ENCODE measurements at places on chromosomes 4 and X. TPM values are rescaled to one million over a fixed set of nuclear protein-coding genes. Genes with fewer than 3 reads are reported as not detected.
A peak's percentile ranks its signal among the peaks of the same experiment; 100 is the strongest.

- H3K27ac ChIP-seq: no peak overlapping the region
- no peak for DNase-seq
- H3K4me1 ChIP-seq: no peaks in the 10 kb centered on the region
- no peak overlapping the region for H3K4me3 ChIP-seq
These were observed 116.3 kb upstream of the NALF2 start for GRCh38 chrX:69387567-69388487.

DNA sequence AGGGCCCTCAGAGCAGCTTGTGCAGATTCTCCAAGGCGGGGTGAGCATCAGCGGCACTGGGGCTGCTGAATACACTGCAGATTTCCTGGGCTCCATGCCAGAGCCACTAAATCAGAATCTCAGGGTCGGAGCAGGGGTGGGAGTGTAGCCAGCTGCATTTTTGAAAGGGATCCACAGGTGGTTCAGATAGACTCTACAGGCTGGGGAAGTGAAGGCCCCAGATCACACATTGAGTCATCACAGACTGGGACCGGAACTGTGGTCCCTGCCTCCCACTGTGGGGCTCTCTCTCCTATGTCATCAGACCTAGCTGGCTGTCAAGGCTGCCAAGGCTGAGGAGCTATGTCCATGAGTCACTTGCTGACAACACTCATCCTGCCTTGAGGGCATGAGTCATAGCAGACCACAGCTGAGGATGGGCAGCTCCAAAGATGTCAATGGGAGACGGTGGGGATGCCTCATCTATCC lies 162.3 kb upstream of the MAMLD1 start:
- no peaks in the 10 kb centered on the region for H3K36me3 ChIP-seq
- no peak overlapping the region for H3K4me3 ChIP-seq
- H3K27ac ChIP-seq: no peak overlapping the region
- no peak for DNase-seq

The HSFX2 gene
- not detected for total RNA-seq

The PLAC1 gene
- total RNA-seq: 0.38 TPM

DNA sequence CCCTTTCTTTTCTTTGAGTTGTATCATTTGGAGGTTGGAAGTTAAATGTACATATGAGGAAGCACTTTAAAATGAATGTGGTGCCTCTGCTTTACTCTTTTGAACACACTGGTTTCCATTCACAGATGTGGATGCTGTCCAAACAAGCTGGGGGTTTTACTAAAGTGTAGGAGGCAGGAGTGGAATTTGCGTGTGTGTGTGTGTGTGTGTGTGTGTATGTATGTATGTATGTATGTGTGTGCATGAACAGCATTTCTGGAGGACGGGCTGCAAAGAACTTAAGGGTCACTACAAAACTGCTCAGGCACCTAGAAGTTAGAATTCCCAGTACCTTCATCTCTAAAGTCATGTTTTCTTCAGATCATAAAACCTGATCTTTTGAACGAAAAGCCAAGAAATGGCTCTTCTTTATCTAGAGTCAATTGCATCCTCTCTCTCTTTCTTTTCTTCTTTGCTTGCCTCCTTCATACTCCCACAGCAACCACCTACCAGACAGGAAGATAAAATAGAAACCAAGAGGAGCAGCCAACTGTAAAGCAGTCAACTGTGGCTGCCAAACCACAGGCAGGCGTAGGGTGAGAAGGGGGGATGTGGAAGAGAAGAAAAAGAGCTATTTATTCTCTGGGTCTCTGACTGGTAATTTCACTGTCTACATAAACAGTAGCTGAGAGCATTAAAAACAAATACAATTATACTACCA lies 177.0 kb upstream of the RASGEF1B start:
- H3K27ac ChIP-seq: no peak overlapping the region
- no peak overlapping the region for H3K4me3 ChIP-seq
- H3K36me3 ChIP-seq: no peaks in the 10 kb centered on the region
- H3K4me1 ChIP-seq: peaks cover 20% of the 10 kb centered on the region

GRCh38 chr4:84279678-84280077 lies 219.4 kb downstream of the NKX6-1 start:
- DNase-seq: no peak
- no peaks in the 10 kb centered on the region for H3K4me1 ChIP-seq
- no peaks in the 10 kb centered on the region for H3K27me3 ChIP-seq
- no peaks in the 10 kb centered on the region for H3K36me3 ChIP-seq
- H3K27ac ChIP-seq: no peak overlapping the region

The ZDHHC15 gene
- 0.26 TPM for total RNA-seq

DNA sequence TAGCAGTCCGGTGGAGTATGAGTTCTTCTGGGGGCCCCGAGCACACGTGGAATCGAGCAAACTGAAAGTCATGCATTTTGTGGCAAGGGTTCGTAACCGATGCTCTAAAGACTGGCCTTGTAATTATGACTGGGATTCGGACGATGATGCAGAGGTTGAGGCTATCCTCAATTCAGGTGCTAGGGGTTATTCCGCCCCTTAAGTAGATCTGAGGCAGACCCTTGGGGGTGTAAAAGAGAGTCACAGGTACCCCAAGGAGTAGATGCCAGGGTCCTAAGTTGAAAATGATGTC lies 852 bp downstream of the MAGEH1 start:
- peaks cover 4% of the 10 kb centered on the region for H3K4me1 ChIP-seq
- peak overlapping the region; percentile 46 for H3K4me3 ChIP-seq
- H3K36me3 ChIP-seq: no peaks in the 10 kb centered on the region
- H3K27me3 ChIP-seq: no peaks in the 10 kb centered on the region
- H3K27ac ChIP-seq: peak overlapping the region; percentile 83

The TASL gene
- not detected for total RNA-seq

DNA sequence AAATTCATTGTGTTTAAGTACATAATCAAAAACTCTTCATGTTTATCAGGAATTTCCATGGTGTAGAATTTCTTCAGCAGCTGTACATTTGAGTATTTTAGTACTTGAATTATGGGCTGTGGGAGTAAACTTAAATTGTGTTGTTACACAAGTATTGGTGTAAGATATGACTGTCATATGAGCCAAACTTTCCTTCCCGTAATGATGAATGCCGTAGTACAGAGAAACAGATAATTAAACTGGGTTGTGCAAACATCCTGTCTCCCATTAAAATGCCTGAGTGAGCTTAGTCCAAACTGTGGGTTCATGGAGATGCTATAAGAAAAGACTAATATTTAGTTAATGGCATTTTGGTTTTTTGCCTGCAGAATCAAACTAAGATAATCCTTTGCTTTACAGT lies 159.2 kb downstream of the SLC4A4 start:
- H3K4me1 ChIP-seq: no peaks in the 10 kb centered on the region
- no peak overlapping the region for H3K27ac ChIP-seq
- H3K27me3 ChIP-seq: no peaks in the 10 kb centered on the region
- H3K36me3 ChIP-seq: no peaks in the 10 kb centered on the region
- DNase-seq: no peak

- H3K27ac ChIP-seq: no peak overlapping the region
- no peaks in the 10 kb centered on the region for H3K27me3 ChIP-seq
- no peaks in the 10 kb centered on the region for H3K4me1 ChIP-seq
- H3K36me3 ChIP-seq: no peaks in the 10 kb centered on the region
- no peak overlapping the region for H3K4me3 ChIP-seq
- DNase-seq: no peak
These were observed 378.5 kb downstream of the KLHL4 start for GRCh38 chrX:87896057-87896456.

The ODAM gene
- total RNA-seq: not detected

DNA sequence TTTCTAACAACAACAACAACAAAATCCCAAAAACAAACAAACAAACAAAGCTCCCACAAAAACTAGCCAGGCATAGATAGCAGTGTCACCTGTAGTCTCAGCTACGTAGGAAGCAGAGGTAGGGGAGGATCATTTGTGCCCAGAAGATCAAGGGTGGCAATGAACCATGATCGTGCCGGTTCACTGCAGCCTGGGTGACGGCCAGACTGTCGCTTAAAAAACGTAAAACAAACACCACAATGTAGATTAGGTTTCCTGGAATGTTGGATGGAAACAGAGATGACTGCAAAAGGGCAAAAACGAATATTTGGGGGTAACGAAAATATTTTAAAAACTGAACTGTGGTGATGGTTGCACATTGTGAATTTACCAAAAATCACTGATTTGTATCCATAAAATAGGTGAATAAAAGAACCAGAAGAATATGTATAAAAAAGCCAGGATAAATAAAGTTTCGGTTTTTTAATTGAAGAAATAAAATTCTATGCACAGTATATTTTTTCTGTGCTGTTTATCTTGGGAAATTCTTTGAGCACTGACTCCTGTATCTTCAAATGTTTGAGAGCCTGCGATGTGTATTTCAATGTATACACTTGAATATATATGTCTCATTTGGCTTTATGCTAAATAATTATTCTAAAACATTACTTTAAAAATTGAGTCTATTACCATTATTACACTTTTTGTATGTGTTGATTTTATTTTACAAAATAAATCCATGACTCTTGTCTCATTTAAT lies 1477.0 kb downstream of the PCDH7 start:
- DNase-seq: no peak
- no peaks in the 10 kb centered on the region for H3K36me3 ChIP-seq
- H3K4me1 ChIP-seq: no peaks in the 10 kb centered on the region
- no peaks in the 10 kb centered on the region for H3K27me3 ChIP-seq

GRCh38 chr4:62087706-62088105 lies 887.6 kb downstream of the ADGRL3 start:
- H3K4me1 ChIP-seq: no peaks in the 10 kb centered on the region
- no peaks in the 10 kb centered on the region for H3K27me3 ChIP-seq
- H3K27ac ChIP-seq: no peak overlapping the region

The SYTL4 gene
- total RNA-seq: 14.9 TPM

- no peaks in the 10 kb centered on the region for H3K4me1 ChIP-seq
- H3K27ac ChIP-seq: no peak overlapping the region
- H3K27me3 ChIP-seq: no peaks in the 10 kb centered on the region
- H3K36me3 ChIP-seq: no peaks in the 10 kb centered on the region
- no peak overlapping the region for H3K4me3 ChIP-seq
These were observed 1216.5 kb downstream of the RAPGEF2 start for GRCh38 chr4:160319221-160319867.

DNA sequence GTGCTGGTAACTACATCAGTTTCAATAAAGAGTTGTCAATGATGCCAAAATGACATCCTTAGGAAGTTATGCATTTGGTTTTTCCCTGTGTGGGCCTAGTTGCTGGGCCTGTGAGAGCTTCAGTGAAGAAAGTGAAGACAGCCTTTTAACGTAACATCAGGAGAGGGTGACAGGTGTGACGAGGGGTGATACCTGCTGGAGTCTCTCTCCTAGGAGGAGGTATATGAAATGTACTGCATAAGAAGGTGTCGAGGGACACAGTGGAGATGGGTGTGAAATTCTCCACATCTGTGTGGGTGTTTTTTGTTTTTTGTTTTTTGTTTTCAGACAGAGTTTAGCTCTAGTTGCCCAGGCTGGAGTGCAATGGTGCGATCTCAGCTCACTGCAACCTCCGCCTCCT lies 49.2 kb downstream of the EVC start:
- H3K4me3 ChIP-seq: no peak overlapping the region
- H3K4me1 ChIP-seq: peaks cover 3% of the 10 kb centered on the region
- DNase-seq: no peak
- peak overlapping the region; percentile 81 for H3K27ac ChIP-seq
- no peaks in the 10 kb centered on the region for H3K27me3 ChIP-seq
- peaks cover 29% of the 10 kb centered on the region for H3K36me3 ChIP-seq

DNA sequence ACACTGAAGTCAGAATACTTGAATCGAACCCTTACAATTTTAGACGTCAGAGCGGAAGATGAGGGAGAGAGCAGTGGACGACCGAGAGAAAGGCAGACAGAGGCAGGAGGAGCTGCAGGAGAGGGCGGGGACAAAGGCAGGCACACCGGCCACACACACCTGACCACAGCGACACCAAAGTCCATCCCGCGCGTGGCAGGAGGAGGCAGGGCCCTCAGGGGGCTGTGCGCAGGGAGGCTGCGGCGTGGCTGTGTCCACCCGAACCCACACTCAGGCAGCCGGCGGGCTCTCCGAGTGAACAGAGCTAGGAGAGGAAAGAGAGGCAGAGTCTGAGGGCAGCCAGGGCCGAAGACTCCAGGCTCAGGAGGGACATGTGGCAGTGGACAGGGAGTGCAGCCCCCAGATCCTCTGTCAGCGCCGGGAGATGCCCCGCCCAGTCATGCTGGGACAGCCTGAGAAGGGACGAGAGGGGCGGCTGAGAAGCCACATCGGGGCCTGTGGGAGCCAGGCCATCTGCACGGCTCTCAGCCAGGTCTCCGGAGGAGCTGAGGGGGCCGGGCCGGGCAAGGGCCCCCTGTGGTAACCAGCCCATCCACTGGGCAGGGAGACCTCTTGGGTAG lies 20.1 kb downstream of the GAK start:
- no peak overlapping the region for H3K4me3 ChIP-seq
- H3K27ac ChIP-seq: peak overlapping the region; percentile 79
- H3K36me3 ChIP-seq: peaks cover 13% of the 10 kb centered on the region
- no peaks in the 10 kb centered on the region for H3K27me3 ChIP-seq

- no peak overlapping the region for H3K4me3 ChIP-seq
- no peaks in the 10 kb centered on the region for H3K4me1 ChIP-seq
- no peak for DNase-seq
These were observed 59.8 kb upstream of the GPM6A start for GRCh38 chr4:175871774-175872405.

GRCh38 chr4:57418133-57418532 lies 307.9 kb upstream of the IGFBP7 start:
- no peaks in the 10 kb centered on the region for H3K36me3 ChIP-seq
- no peaks in the 10 kb centered on the region for H3K4me1 ChIP-seq
